Mammary epithelial cell (primary cell): ENCODE measurements at places on chromosomes 7 and 10. TPM values are rescaled to one million over a fixed set of nuclear protein-coding genes. Genes with fewer than 3 reads are reported as not detected.

- no peak for DNase-seq
These were observed 160.6 kb downstream of the KLF6 start for GRCh38 chr10:3624367-3624766.

GRCh38 chr10:86730227-86730626 is 26.2 kb upstream of the BMPR1A start:
- no peak for DNase-seq

DNA sequence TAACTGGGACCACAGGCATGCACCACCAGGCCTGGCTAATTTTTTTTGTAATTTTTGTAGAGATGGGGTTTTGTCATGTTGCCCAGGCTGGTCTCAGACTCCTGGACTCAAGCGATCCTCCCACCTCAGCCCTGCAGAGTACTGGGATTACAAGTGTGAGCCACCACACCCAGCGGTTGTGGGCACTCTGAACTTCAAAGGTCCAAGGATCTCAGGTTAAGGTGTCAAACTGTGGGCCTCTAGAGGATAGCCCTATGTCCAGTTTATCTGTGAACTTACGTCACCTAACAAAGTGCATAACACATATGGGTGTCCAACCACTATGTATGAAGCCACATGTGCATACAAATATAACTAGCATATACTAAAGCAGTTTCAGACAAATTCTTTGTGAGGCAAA is 3.2 kb upstream of the IL2RA start:
- no peak for DNase-seq

- DNase-seq, result no peak
These were observed 371.1 kb upstream of the NFE2L3 start for GRCh38 chr7:25780904-25781303.

Gene PLAU
- 269 TPM for polyA plus RNA-seq

Gene OR6B1
- not detected for polyA plus RNA-seq
